ENCODE measurements at places on chromosomes 11 and 22.

GRCh38 chr22:31229402-31230079 is 17.4 kb downstream of the LIMK2 start:
- DNase-seq, result peak; percentile 12

GRCh38 chr11:61131186-61131585 is 28.9 kb downstream of the CD5 start:
- DNase-seq, result no peak

DNA sequence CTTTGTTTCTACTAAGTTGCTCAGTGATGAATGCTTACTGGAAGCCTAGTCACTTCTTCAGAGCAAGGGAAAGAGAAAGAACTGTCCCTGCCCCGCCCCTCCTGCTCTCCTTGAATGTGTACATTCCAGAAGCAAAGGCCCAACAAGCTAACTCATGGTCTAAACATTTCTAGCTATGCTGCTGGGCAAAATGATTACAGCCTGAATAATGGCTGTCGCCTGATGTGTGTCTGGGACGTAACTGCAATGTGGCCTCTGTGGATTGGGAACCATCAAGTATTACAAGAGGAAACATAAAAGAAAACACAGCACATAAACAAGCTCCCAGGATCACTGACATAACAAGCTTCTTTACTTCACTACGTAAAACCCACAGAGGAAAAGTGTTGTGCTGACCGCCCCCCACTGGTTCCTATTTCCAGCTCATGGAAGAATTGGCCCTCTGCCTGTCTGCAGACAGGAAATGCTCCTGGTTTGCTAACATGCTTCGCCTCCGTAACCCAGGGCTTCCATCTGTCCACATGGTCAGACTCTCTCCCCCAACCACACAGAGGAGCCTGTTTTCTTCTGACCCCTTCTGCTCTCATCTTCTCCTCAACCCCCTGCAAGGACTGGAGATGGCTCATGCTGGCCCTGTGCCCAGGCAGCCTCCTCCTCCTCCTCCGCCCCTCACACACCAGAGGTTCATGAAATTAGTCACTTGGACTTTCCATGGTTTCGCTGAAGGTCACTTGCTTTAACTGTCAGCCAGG is 187.2 kb downstream of the MAML2 start:
- no peak for DNase-seq

DNA sequence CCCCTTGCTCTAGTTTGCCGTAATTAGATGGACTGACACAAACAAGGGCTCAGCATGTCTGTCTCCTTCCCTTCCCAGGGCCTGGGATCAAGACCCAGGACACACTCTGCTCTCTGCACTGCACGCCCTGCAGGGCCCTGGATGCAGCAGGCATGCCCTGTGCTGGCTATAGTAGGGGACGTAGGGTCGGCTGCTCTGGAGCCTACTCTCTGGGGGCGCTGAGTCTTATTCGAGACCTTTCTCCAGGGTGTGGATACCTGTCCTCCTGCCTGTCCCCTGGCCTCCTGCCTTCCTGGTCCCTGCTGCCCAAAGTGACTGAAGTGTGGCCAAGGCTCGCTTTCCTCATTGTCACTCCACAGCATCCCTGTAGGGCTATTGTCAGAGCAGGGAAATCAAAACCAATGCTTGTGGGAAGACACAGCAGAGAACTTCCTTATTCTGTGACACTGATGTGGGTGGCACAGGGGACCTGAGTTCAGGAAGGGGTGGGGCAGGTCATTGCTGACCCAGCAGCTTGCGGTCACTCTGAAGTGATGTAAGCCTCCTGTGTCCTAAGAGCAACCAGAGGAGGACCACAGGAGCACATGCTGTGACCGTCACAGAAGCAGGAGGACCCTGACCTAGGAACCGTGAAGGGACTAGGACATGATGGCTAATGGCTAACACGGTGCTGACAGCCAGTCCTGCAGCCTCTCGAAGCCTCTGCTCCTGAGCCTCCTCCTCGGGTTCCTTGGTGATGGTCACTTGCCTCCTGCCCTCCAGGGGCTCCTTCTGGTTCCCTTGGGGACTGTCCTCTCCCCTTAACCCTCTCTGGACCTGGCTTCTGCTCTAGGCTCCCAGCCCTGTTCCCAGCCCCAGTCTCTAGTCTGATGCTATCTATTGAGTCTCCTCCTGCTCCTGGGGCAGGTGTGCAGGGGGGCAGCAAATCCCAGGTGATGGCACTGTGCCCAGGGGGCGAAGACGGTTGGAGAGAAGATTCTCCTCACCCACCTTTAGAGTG is 10.3 kb downstream of the APOBEC3A start:
- no peak for DNase-seq

DNA sequence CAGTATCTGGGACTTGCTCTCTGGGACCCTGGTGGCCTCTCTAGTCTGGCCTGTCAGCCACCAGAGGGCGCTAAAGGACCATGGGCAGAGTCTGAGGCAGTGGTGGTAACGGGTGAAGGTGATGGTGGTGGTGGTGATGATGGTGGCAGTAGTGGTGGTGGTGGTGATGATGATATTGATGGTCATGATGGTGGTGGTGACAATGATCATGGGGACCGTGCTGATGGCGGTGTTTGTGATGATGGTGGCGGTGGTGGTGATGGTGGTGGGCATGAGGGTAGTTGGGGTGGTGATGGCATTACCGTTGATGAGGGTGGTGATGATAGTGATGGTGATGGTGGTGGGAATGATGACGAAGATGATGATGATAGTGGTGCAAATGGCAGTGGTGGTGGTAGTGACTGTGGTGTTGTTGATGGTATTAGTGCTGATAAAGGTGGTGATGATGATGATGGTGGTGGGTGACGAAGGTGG is 16.0 kb downstream of the TRPM5 start:
- peak; percentile 82 for DNase-seq

- DNase-seq, result no peak
Measured at GRCh38 chr11:90476442-90477007, 253.7 kb upstream of the CHORDC1 start.

Data from stimulated activated naive CD4-positive, alpha-beta T cell (primary cell).